ENCODE measurements at places on chromosomes 7 and 10.

- no peak for DNase-seq
Measured at GRCh38 chr10:110612087-110612486, 32.0 kb upstream of the RBM20 start.

DNA sequence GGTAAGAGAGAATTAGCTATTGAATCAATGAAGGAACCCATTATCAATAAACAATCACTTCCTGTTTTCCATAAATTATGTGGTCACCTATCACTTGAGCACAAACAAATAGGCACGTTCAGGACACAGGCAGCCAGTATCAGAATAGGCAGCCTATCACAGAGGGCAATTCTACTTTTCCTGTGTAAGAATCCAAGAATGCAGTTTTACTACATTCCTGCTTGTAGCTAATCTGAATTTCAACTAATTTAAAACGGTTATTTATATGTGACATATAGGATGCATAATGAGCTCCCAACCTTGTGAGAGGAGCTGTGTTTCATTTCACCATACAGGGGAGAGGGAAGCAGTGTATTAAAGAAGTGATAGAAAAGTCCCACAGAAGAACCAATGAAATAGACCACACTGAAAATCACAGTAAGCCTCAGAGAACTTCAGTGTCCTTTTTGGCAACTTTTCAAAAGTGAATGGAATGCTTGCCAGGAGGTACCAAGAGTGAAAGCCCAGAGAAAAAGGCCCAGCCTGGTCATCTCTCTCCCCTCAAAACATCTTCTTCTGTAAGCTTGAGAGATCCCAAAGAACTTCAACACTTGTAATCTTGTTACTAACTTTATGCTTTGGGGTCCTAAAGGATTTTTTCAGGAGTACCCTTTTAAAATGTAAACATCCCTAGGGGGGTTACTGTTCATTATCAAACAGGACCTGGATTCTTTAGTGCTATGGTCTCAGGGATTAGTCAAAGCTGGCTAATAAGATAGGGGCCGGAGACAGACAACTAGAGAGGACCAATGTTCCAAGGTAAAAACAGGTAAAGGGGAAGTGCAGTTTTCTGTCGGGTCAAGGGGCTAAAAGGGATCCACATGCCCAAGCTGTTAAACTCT, 1.3 kb downstream of the IMMP2L start:
- DNase-seq: no peak

DNA sequence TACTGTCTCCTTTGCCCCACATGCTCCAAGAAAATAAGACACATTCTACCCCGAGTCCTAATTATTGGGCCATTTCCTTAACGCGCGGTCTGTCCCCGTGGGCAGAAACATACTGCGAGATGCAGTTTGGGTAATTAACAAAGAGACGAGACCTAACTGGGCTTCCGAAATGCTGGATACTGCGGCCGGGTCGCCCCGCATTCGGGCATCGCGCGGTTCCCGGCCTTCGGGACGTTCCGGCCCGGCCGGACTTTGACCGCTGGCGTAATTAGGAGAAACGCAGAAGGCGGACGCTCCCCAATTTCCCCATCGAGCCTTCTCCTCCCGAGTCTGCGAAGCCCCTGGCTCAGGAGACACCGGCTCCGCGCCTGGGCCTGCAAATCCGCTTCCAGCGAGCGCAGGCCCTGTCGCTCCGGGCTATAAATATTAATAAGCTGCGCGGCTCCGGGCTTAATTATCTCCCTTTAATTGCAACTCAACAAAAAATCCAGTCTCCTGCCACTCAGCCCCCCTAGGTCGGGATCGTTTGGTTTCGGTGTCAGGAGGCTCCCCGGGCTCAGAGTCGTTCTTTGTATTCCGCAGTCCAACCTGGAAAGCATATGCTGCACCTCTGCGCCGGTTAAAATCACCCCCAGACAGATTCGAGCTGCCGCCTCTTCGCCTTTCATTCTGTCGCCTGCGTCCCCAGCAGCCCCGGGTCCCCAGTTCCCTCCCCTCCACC, 131.5 kb downstream of the SPAG6 start:
- no peak for DNase-seq

GRCh38 chr7:117665368-117665767, 185.5 kb downstream of the CFTR start:
- no peak for DNase-seq

DNA sequence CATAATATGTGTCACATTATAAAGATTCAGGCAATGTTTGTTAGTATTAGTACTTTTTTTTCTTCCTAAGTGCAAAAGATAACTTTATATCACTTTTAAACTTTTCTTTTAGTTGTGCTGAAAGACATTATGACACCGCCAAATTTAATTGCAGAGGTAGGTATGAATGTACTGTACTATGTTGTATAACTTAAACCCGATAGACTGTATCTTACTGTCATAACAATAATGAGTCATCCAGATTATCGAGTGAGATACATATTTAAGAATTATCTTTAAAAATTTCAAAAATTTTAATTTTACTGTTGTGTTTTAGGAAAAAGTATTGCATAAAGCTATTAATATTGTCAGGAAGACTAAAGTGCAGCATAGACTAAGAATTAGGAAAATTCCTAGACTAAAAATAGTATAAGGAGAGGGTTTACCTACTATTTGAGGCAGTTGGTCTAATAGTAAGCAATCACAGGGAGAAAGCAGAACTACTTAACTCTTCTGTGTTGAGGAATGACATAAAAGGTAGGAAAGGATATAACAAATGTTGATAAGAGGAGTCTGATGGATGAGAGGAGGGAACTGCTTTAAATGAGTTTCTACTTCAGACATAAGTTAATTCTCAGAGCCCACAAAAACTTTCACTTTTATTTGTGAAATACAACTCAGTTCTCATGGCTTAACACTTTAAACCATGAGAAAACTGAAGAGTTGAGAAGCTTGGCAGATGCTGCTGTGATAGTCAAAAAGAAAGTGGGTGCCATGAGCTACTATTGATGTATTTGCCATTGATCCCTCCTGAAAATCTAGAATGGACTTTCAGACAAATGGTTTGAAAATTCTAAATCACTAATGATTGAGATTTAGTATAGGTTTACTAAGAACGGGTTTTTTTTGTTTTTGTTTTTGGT, 67.8 kb downstream of the PTEN start:
- DNase-seq: no peak

GRCh38 chr7:15503603-15504290, 58.1 kb downstream of the AGMO start:
- no peak for DNase-seq

DNA sequence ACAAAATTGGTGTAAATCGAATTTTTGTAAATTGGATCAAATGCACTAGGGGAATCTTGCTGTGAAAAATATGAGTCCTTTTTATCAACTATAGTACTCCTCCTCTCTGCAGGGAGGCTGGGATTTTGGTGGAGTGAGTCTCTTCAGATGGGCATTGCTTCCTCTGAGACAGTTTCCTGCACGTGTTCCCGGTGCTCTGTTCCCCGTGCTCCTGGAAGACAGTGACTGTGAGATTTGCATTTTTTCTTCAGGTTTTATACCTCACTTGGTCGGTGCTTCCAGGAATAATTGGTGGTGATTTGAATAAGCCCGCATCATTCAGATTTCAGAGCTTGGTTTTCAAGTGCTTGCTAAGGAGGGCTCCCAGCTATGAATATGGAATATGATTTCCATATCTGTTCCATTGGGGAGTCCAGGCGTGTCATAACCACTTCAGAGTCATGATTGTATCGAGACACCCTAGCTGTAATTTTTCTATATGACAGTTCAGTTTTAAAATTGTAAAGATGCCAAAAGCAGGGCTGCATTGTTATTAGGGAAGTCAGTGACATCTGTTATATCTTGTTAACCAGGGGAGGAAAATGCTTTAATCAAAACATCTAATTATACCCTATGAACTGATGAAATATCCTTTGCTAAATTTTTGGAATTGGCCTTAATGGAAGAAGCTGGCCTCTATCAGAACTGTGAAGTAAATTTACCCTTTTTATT, 12.3 kb downstream of the AUTS2 start:
- no peak for DNase-seq

- no peak for DNase-seq
Measured at GRCh38 chr10:132814469-132814856, 28.5 kb upstream of the NKX6-2 start.

DNA sequence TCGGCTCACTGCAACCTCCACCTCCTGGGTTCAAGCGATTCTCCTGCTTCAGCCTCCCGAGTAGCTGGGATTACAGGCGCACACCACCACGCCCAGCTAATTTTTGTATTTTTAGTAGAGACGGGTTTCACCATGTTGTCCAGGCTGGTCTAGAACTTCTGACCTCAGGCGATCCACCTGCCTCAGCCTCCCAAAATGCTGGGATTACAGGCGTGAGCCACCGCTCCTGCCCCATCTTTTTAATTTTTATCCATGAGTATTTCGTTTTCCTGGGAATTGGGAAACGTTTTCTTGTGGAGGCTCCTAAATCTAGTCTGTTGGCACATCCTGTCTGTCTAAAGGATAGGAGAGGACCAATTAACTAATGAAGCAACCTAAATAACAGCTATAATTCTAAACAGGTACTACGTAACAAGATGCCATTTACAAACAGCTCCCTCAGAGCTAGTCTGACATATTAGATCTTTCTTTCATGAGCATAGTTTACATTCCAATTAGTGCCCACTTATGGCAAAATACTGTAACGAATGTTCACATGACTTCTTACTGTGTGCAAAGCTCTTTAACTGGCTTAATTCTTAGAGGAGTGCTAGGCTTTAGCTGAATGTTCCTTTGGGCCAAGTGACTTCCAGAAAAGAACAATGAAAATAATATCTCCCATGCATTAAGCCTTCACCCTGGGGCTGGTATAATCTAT, 151.0 kb upstream of the YAE1 start:
- no peak for DNase-seq

GRCh38 chr7:155670521-155670920, 26.1 kb downstream of the RBM33 start:
- DNase-seq: no peak

- DNase-seq: no peak
Measured at GRCh38 chr7:141165521-141165920, 91.7 kb downstream of the TMEM178B start.

Measured in CD4-positive, alpha-beta T cell treated with Interleukin-2 at 100 ng/mL for 4 hours (primary cell).